ENCODE measurements at places on chromosomes 1 and 21. TPM values are rescaled to one million over a fixed set of nuclear protein-coding genes. Genes with fewer than 3 reads are reported as not detected.

The OPTC gene
- not detected for total RNA-seq

The CNR2 gene
- not detected for total RNA-seq

The TRIM17 gene
- 4.0 TPM for total RNA-seq

The CD101 gene
- 0.14 TPM for total RNA-seq

The HES3 gene
- 0.78 TPM for total RNA-seq

The LIPI gene
- not detected for total RNA-seq

The HENMT1 gene
- total RNA-seq: 1.3 TPM

The ASCL5 gene
- total RNA-seq: not detected

The LCE1D gene
- total RNA-seq: not detected

The C1orf141 gene
- total RNA-seq: not detected

The TMEM269 gene
- total RNA-seq: 0.05 TPM

The TMEM201 gene
- 9.7 TPM for total RNA-seq

The SHE gene
- not detected for total RNA-seq

The B3GALT2 gene
- not detected for total RNA-seq

The TEX38 gene
- total RNA-seq: not detected

The PRMT6 gene
- total RNA-seq: 20.2 TPM

The TRIM45 gene
- 1.7 TPM for total RNA-seq

The MAP3K21 gene
- 10.6 TPM for total RNA-seq

The DDAH1 gene
- 5.5 TPM for total RNA-seq

The NLRP3 gene
- total RNA-seq: not detected

The PRAMEF15 gene
- total RNA-seq: not detected
